ENCODE measurements at places on chromosomes 16 and 17.

DNA sequence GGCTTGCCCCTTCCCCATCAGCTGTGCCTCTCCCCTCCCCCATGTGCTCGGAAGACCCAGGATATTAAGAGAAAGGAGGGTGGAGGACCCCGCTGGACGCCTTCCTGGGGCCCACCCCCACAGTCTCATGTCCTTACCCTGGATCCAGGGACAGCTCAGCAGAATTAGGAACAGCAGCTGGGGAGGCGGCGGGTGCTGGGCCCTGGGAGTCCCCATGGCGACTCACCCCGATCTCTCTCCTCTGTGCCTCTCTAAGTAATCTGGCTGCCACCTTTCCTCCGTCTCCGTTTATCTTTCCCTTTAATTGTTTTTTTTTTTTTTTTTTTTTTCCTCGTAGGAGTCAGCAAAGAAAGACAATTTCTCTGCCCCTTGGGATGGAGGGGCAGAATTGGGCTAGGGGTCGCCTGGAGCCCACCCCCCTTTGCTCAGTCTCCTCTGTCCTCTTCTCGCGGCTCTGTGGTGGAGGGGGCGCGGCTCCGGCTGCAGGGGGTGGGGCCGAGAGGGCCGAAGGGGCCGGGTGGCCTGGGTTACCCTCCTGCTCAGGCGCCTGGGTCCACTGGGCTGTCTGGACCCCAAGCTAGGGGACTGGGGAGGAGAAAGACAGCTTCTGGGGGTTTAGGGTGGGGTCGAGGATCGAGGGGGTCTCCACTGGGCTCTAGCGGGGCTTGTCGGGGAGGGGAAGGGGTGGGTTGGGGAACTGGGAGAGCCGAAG is 390 bp downstream of the SEZ6L2 start:
- no peak for DNase-seq

- DNase-seq = no peak
These were observed 5.5 kb downstream of the MYO19 start for GRCh38 chr17:36529121-36529520.

DNA sequence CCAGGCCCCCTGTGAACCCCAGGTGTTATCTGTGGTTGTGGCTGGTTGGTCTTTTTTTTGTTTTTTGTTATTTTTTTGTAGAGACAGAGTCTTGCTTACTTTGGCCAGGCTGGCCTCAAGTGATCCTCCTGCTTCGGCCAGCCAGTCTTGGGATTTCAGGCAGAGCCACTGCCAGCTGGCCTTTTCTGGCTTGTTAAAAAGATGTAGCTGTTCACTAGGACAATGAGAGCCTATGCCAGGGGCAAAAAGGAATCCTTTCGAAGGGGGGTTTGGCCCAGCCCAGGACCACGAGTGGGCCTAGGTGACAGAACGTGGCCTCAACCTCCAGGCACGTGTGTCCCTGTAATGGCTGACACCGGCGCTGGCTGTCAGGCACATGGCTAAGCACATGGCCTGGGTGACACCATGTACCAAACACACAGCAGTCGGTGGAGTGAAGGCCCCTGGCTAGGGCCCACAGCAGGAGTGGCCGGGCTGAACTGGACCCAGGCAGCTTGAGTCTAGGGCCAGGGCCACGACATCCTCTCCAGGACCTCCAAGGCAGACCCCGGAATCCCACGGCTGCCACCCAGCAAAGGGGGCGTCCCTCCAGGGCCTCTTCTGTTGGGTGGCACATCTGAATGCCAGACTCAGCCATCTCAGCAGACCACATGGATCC is 6.9 kb upstream of the SLC38A8 start:
- DNase-seq = no peak

DNA sequence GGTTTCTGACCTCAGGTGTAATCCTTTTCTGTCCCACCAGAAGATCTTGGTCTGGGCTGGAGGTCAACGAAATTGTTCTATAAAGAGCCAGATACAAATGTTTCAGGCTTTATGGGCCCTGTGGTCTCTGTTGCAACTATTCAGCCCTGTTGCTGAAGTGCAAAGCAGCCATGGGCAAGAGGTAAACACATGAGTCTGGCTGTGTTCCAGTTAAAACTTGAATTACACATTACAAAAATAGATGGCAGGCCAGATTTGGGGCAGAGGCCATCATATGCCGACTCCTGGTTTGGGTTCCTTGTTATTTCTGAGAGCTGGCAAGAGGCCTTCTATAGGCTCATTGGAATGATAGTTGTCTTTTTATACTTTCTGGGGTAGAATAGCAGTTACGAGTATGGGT is 114.4 kb downstream of the SDR42E1 start:
- DNase-seq = no peak

DNA sequence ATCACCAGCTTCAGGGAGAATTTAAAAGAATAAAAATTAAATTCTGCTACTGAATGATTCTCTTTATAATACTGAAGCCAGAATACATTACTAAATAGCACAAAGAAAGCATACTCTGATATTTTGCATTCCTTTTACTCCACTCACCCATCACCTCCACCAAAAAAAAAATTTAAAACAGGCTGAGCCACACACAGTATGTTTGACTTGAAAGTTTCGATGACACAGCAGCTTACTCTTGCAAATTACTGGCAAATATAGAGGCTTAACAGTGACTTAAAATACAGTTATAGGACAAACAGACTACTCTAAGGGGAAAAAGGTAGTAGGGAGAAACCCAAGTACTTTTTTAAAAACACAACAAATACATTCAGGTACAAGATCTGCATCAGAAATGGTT is 39.2 kb downstream of the GPATCH8 start:
- DNase-seq = no peak

- no peak for DNase-seq
These were observed 15.4 kb downstream of the CUEDC1 start for GRCh38 chr17:57939797-57940196.

DNA sequence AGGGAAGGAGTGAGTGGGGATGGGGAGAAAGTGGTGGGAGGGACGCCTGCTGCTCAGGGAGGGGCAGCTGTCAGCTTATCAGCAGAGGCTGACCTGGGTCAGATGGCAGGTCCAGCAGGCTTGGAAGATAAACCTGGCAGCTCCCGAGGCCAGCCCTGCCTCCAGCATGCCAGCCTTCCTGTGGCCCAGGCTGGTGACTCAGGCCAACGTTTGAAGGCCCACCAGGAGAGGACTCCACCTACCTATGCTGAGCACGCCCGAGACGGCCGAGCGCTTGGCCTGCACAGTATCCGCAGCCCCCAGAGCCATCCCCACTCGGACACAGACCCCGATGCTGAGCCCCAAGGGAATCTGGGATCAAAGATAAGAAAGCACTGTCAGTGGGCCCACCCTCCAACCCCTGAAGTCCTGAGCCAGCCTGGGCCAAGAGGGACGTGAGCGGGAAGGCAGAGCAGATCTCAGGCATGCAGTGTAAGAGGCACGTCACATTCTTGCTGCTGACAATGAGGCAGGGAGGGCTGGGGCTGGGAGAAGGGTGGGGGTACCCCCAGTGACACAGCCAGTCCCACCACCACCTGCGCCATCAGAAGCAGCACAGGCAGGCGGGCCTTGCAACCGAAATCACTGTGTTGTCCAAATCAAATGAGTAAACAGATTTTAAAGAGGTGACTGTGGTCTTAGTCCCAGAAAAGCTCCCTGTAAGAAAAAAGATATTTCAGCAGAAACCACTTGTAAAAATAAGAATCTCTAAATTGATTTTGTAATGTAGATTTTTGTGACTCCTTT is 12.4 kb downstream of the SLC47A2 start:
- no peak for DNase-seq
